ENCODE measurements at places on chromosomes 4 and X. TPM values are rescaled to one million over a fixed set of nuclear protein-coding genes. Genes with fewer than 3 reads are reported as not detected.

- H3K36me3 ChIP-seq: no peaks in the 10 kb centered on the region
- no peaks in the 10 kb centered on the region for H3K4me1 ChIP-seq
- DNase-seq: no peak
- no peaks in the 10 kb centered on the region for H3K27me3 ChIP-seq
Measured at GRCh38 chr4:121199742-121200561, 35.8 kb upstream of the TNIP3 start.

GRCh38 chr4:174265916-174266315 is 17.6 kb downstream of the FBXO8 start:
- no peaks in the 10 kb centered on the region for H3K36me3 ChIP-seq
- no peak overlapping the region for H3K27ac ChIP-seq
- H3K4me3 ChIP-seq: no peak overlapping the region
- H3K4me1 ChIP-seq: no peaks in the 10 kb centered on the region
- DNase-seq: no peak

GRCh38 chrX:44071070-44071645 is 98.0 kb upstream of the NDP start:
- no peak overlapping the region for H3K27ac ChIP-seq
- H3K36me3 ChIP-seq: no peaks in the 10 kb centered on the region
- DNase-seq: no peak
- no peaks in the 10 kb centered on the region for H3K4me1 ChIP-seq
- no peaks in the 10 kb centered on the region for H3K27me3 ChIP-seq
- H3K4me3 ChIP-seq: no peak overlapping the region

- H3K27ac ChIP-seq: no peak overlapping the region
- no peaks in the 10 kb centered on the region for H3K27me3 ChIP-seq
Measured at GRCh38 chr4:87270144-87270543, 49.7 kb upstream of the KLHL8 start.

GRCh38 chr4:26806331-26806730 is 54.3 kb upstream of the STIM2 start:
- no peak overlapping the region for H3K27ac ChIP-seq
- no peak overlapping the region for H3K4me3 ChIP-seq
- H3K27me3 ChIP-seq: no peaks in the 10 kb centered on the region

FOXP3 gene
- not detected for total RNA-seq

DNA sequence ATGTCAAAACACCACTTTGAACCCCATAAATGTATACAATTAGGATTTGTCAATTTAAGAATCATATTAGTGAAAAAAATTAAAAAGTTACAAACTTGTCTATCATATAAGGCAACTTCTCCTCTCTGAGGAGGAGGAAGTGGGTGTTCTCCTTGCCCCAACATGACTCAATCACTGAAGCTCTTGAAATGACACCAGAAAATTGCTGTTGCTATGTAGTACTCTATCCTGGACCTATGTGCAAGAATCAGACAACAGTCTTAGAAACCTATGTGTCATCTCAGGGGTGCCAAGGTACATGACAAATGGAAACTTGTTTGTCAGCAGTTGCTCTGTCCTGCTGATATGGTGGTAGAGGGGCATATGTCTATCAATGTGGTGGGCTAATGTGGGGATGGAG is 47.7 kb downstream of the HMGB3 start:
- no peaks in the 10 kb centered on the region for H3K27me3 ChIP-seq
- no peak overlapping the region for H3K27ac ChIP-seq
- no peak overlapping the region for H3K4me3 ChIP-seq
- no peak for DNase-seq

SPACA5 gene
- not detected for total RNA-seq

GRCh38 chrX:12396584-12396983 is 258.3 kb downstream of the FRMPD4 start:
- H3K4me3 ChIP-seq: no peak overlapping the region
- no peaks in the 10 kb centered on the region for H3K36me3 ChIP-seq
- no peak overlapping the region for H3K27ac ChIP-seq
- no peaks in the 10 kb centered on the region for H3K27me3 ChIP-seq
- no peaks in the 10 kb centered on the region for H3K4me1 ChIP-seq

DNA sequence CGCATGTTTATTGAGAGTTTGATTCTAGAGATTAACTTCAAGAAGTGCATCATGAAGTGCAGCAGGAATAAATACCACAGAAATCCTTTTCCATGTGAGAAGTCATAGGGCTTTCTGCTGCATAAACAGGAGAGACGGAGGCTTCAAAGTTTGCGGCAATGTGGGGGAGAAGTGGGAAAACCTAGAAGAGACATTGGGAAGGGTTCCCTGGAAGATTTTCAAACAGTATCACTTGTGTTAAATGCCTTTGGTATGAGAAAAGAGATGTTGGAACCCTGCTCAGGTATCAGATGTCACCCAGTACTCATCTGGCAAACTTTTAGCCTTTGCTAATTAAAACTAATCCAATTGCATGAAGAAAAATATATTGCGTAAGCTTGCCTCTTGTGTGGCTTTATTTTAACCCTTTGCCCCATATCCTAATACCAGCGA is 15.4 kb downstream of the NHS start:
- H3K4me3 ChIP-seq: no peak overlapping the region
- no peaks in the 10 kb centered on the region for H3K27me3 ChIP-seq

GRCh38 chrX:130165181-130165702 is 399 bp downstream of the AIFM1 start:
- H3K4me1 ChIP-seq: no peaks in the 10 kb centered on the region
- no peaks in the 10 kb centered on the region for H3K27me3 ChIP-seq
- H3K27ac ChIP-seq: peak overlapping the region; percentile 85
- DNase-seq: peak; percentile 47
- no peaks in the 10 kb centered on the region for H3K36me3 ChIP-seq

SPACA5B gene
- total RNA-seq: not detected

- H3K27me3 ChIP-seq: no peaks in the 10 kb centered on the region
- no peaks in the 10 kb centered on the region for H3K4me1 ChIP-seq
- no peak overlapping the region for H3K4me3 ChIP-seq
Measured at GRCh38 chr4:174274436-174274835, 9.0 kb downstream of the FBXO8 start.

DNA sequence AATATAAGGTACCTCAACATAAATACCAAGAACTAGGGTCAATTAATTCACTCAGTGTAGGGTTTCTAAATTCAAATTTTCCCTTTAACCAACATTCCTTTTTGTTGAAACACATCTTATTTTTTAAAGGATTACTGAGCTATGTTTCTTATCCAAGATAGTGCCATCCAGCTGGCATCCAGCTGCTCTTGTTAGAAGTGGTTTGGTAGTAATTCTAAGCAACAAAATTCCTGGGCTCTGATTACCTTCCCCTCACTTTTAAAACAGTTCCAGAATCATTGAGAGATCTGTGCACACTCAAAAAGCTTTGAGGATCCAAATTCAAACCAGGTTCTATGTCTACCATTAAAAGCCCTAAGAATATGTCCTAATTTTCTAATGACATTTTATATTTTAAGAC is 583.7 kb downstream of the TRIML1 start:
- H3K27me3 ChIP-seq: no peaks in the 10 kb centered on the region
- no peak overlapping the region for H3K27ac ChIP-seq
- no peak overlapping the region for H3K4me3 ChIP-seq
- H3K36me3 ChIP-seq: no peaks in the 10 kb centered on the region
- no peaks in the 10 kb centered on the region for H3K4me1 ChIP-seq
- DNase-seq: no peak

GRCh38 chrX:137982472-137983172 is 416.7 kb downstream of the ZIC3 start:
- H3K27me3 ChIP-seq: no peaks in the 10 kb centered on the region
- no peaks in the 10 kb centered on the region for H3K36me3 ChIP-seq
- no peak for DNase-seq

CFP gene
- not detected for total RNA-seq

DNA sequence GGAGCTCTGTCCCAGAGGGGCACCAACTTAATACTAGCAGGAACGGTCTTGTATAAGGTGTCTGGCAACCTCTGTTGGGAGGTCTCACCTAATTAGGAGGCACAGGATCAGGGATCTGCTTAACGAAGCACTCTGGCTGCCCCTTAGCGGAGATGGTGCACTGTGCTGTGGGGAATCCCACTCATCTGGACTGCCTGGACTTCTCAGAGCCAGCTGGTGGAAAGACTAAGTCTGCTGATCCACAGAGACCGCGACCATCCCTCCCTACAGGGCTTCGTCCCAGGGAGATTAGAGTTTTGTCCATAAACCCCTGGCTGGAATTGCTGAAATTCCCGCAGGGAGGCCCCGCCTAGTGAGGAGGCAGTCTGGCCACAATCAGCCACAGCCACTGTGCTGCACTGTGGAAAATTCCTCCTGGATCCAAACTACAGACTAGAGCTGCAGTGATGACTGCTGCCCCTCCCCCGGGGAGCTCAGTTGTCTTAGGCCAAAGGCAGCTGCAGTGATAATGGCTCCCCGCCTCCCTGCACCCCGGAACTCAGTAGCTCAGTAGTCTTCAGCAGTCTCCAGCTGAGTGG is 22.0 kb upstream of the ZCCHC4 start:
- H3K4me3 ChIP-seq: no peak overlapping the region
- H3K4me1 ChIP-seq: no peaks in the 10 kb centered on the region
- H3K27me3 ChIP-seq: no peaks in the 10 kb centered on the region
- DNase-seq: no peak

GRCh38 chrX:155534800-155535199 is 76.4 kb upstream of the F8A3 start:
- no peak overlapping the region for H3K4me3 ChIP-seq
- no peaks in the 10 kb centered on the region for H3K4me1 ChIP-seq
- DNase-seq: no peak
- H3K27ac ChIP-seq: no peak overlapping the region
- no peaks in the 10 kb centered on the region for H3K27me3 ChIP-seq
- H3K36me3 ChIP-seq: no peaks in the 10 kb centered on the region

LIMCH1 gene
- total RNA-seq: 49.5 TPM

- H3K27me3 ChIP-seq: no peaks in the 10 kb centered on the region
- no peaks in the 10 kb centered on the region for H3K36me3 ChIP-seq
- H3K27ac ChIP-seq: no peak overlapping the region
- no peaks in the 10 kb centered on the region for H3K4me1 ChIP-seq
- DNase-seq: no peak
Measured at GRCh38 chr4:20178902-20179576, 72.7 kb upstream of the SLIT2 start.

DNA sequence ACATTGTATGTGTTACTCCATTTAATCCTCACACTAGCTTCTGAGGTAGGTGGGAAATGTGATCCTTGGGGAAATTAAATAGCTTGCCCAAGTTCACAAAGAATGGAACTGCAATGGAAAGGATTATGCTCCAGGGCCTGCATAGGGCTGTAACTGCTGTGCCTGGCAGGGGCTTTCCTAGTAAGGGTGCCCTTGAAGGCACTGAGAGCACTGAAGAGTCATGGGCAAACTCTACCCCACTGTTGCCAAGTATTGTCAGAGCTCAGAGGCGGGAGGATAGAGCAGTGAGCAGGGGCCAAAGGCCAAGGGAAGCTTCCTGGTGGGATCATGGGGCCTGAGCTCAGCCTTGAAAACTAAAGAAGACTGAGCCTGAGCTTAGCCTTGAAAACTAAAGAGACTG is 133.0 kb upstream of the NALF2 start:
- DNase-seq: no peak
- no peak overlapping the region for H3K27ac ChIP-seq
- H3K27me3 ChIP-seq: no peaks in the 10 kb centered on the region
- no peak overlapping the region for H3K4me3 ChIP-seq

SRPX2 gene
- 9.4 TPM for total RNA-seq

ZGRF1 gene
- 7.7 TPM for total RNA-seq

DNA sequence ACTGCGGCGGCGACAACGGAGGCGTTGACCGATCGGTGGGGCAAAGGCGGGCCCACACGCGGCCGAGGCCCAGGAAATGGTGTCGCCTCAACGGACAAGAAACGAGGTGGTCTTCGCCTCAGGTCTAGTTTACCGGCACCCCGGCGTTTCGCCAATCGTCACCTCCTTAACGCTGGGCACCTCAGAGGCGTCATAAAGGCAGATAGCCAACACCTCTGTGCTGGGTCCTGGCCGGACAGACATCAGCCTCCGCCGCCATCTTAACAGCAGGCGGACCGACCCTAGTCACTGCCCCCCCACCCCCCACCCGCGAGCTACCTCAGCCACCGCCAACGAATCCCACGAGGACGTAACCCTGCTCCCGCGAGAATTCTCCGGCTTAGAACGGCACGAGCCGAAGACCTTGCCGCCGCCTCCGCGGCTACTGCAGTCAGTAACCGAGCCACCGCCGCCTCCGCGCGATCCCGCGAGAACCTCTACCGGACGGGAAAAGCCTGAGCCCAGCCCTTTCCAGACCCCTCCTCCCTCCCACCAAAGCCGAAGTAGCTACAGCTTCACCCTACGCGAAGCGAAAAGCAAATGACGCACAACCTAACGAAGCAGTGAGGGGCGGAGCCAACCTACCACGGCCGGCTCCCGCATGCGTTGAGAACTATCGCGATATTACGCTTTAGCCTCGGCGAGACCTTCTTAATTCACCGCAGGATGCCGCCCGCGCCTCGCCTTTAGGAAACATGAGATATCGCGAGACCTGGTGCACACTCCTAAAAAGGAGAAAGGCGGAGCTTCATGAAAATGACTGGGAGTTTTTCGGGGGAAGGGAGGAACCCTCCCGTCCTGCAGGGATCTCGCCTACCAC is 2.7 kb downstream of the HUWE1 start:
- peak; percentile 92 for DNase-seq
- peak overlapping the region; percentile 88 for H3K27ac ChIP-seq
- H3K36me3 ChIP-seq: no peaks in the 10 kb centered on the region
- H3K4me3 ChIP-seq: peak overlapping the region; percentile 51
- no peaks in the 10 kb centered on the region for H3K27me3 ChIP-seq
- H3K4me1 ChIP-seq: no peaks in the 10 kb centered on the region

DNA sequence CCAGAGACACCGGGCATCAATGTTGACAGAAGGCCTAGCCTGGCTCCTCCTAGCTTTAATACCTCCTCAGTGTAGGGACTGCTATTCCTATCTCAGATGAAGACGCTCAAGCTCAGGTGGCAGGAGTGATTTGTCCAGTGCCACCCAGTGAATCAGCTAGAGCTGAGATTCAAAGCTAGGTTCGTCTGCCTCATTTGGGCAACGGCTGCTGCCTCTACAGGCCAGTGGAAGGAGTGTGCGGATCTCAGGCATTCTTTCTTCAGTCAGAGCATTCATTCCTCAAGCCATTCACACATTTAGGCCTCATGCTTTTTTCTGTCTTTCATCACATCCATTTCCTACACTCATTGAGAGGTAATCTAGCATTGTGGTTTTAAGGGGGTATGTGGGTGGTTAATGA is 7.3 kb downstream of the TSR2 start:
- no peaks in the 10 kb centered on the region for H3K36me3 ChIP-seq
- no peaks in the 10 kb centered on the region for H3K27me3 ChIP-seq
- no peak overlapping the region for H3K4me3 ChIP-seq
- no peak for DNase-seq
- no peaks in the 10 kb centered on the region for H3K4me1 ChIP-seq

NUDT11 gene
- total RNA-seq: 1.8 TPM

DNA sequence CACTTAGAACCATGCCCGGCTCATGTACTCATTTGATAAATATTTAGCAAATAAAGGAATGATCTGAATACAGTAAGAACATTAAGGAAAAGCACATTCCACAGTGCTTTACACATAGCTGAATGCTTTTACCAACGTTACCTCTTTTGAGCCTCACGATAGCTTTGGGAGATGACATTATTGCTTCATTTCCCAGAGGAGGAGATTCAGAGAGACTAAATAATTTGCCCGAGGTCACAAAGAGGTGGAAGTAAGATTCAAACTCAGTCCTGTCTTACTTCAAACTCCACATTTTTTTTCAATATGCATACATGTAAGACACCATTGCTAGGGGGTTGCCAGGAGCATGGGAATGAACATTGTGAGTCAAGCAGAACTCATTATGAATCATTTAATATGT is 538.5 kb downstream of the BCOR start:
- H3K4me3 ChIP-seq: no peak overlapping the region
- DNase-seq: no peak
- no peak overlapping the region for H3K27ac ChIP-seq
- H3K27me3 ChIP-seq: no peaks in the 10 kb centered on the region
- no peaks in the 10 kb centered on the region for H3K36me3 ChIP-seq
- H3K4me1 ChIP-seq: no peaks in the 10 kb centered on the region

CENPVL1 gene
- not detected for total RNA-seq
